ENCODE measurements at places on chromosomes 4 and X. TPM values are rescaled to one million over a fixed set of nuclear protein-coding genes. Genes with fewer than 3 reads are reported as not detected.

PDE6B gene
- total RNA-seq, result not detected

TRIML2 gene
- 39.1 TPM for total RNA-seq

EMD gene
- total RNA-seq, result 147 TPM

TCEAL6 gene
- not detected for total RNA-seq

HPGD gene
- total RNA-seq, result 73.3 TPM

F8A1 gene
- total RNA-seq, result 60.9 TPM

RBM10 gene
- 37.5 TPM for total RNA-seq

SLC16A2 gene
- 22.7 TPM for total RNA-seq

SSX2 gene
- total RNA-seq, result not detected

SMIM10L2A gene
- total RNA-seq, result 0.21 TPM

ATOH1 gene
- total RNA-seq, result not detected

CT47B1 gene
- not detected for total RNA-seq

IGSF1 gene
- 0.23 TPM for total RNA-seq

HSFX3 gene
- not detected for total RNA-seq

PF4V1 gene
- not detected for total RNA-seq

MTMR8 gene
- total RNA-seq, result 0.50 TPM

TMPRSS11A gene
- not detected for total RNA-seq

ADH1B gene
- not detected for total RNA-seq

STS gene
- total RNA-seq, result 2.1 TPM

MAGEA2B gene
- total RNA-seq, result not detected

PGAM4 gene
- 0.46 TPM for total RNA-seq

AKAP4 gene
- total RNA-seq, result not detected

SPOCK3 gene
- 0.40 TPM for total RNA-seq

AFF2 gene
- total RNA-seq, result not detected

TMSB4X gene
- 5,420 TPM for total RNA-seq

VCX3B gene
- total RNA-seq, result not detected

VCX gene
- not detected for total RNA-seq

TCEAL7 gene
- not detected for total RNA-seq

CYLC1 gene
- total RNA-seq, result not detected

FGFBP1 gene
- 3.1 TPM for total RNA-seq

LGI2 gene
- total RNA-seq, result 0.07 TPM

GUCY1A1 gene
- total RNA-seq, result not detected

PAGE4 gene
- not detected for total RNA-seq

SORBS2 gene
- total RNA-seq, result 0.53 TPM

MAP7D2 gene
- 5.4 TPM for total RNA-seq

ASB9 gene
- 21.4 TPM for total RNA-seq
